Pancreas (tissue), 10 donors: ENCODE measurements at places on chromosomes 2 and 18. TPM values are rescaled to one million over a fixed set of nuclear protein-coding genes. Genes with fewer than 3 reads are reported as not detected.

Gene THSD7B
- polyA plus RNA-seq: 0.04 TPM

Gene HAT1
- polyA plus RNA-seq: 7.8 TPM

Gene UGT1A7
- not detected for polyA plus RNA-seq

Gene ANKRD29
- 2.0 TPM for polyA plus RNA-seq

Gene DNER
- polyA plus RNA-seq: 2.3 TPM

Gene TCF23
- polyA plus RNA-seq: not detected

Gene FKBP1B
- 25.6 TPM for polyA plus RNA-seq

Gene HSPD1
- 94.8 TPM for polyA plus RNA-seq
